ENCODE measurements at places on chromosomes 12 and 14.

DNA sequence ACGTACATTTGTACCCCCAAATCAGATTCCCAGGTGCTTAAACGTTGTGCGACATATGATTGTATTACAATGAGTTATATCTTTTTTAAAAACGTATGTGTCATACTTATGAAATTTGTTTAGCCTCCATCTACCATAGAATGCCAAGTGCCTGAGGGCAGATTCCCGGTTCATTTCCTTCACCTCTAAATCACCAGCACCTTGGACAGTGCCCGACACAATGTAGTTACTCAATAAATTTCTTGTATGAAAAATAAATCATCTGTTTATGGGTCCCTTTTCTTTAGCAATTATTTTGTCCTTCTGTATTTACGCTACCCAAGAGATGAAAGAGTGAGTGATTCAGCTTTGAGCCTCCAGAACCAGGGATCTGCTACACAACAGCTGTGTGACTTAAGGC, 157.4 kb downstream of the TBX5 start:
- DNase-seq: no peak

DNA sequence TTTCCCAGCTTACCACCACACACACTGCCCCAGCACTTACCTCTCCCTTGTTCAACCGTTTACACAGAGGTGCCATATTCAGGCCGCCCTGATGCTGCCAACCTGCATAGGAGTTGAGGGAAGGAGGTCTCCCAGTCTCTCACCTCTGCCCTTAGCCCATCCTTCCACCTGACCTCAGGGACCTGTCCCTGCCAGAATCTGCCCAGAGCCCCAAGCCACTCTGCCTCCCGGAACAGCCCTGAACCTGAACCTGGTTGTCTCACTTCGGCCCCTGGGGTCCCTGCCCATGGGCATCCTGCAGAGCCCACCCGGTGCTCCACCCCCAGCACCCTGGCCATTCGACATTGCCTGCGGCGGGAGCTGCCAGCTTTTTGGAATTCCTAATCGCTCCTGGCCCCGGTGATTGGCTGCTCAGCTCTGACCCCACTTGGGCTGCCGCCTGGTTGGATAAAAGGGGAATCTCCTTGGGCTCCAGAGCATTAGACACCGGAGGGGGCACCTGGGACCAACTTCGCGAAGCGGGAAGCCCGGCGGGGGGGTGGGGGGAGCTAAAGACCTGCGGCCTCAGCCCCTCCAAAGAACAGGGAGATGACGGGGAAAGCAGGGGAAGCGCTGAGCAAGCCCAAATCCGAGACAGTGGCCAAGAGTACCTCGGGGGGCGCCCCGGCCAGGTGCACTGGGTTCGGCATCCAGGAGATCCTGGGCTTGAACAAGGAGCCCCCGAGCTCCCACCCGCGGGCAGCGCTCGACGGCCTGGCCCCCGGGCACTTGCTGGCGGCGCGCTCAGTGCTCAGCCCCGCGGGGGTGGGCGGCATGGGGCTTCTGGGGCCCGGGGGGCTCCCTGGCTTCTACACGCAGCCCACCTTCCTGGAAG, at the start of gene VSX2:
Gene VSX2, plus strand, starts transcription at position 476 of the 874 bp plus-strand sequence. Its CDS starts 113 bp downstream, at position 589.
- DNase-seq: no peak

DNA sequence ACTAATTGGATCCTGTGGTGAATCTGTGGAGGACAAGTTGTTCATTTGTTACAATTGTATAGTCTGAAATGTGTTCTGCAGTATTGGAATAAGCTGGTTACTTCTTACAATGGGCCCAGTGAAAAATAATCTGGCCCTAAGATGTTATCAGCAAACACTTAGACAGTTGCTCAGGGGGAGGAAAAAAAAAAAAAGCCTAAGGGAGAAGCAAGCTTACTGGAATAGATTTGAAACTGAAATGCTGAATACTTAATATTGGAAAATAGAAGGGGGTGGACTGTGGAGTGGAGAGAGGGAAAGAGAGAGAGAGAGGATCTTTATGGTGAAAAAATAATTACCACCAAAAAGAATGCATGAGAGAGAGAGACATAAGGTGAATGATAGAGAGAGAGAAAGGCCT, 4.0 kb downstream of the FOXG1 start:
- DNase-seq: no peak

GRCh38 chr12:105237666-105238065, 1.7 kb upstream of the APPL2 start:
- DNase-seq: no peak

DNA sequence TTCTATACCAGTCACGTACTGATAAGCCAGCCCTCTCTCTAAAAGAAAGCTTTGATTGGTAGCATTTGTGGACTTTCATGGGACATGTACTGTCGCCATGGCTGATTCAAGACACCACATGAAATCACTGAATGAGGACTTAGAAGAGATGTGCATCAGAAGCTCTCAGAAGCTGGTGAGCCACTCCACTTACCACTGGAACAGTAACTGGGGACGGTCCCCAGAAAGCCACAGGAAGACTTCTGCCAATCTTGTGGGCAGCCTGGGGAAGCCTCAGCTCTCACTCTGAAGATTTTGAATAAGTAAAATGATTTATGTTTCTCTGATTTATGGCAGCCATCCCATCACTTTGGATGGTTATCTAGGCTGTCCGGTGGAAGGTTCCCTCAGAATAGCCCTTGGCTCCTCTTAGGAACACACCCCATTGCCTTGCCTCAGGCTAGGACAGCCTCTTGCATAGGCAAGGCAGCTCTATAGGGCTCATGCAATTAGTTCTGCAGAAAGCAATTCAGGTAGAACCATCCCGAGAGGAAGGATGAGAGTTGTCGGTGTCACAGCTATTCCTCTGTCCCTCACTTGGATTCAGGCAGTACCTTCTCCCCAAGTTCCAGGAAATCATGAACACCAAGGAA, 9.8 kb downstream of the DHRS1 start:
- no peak for DNase-seq

DNA sequence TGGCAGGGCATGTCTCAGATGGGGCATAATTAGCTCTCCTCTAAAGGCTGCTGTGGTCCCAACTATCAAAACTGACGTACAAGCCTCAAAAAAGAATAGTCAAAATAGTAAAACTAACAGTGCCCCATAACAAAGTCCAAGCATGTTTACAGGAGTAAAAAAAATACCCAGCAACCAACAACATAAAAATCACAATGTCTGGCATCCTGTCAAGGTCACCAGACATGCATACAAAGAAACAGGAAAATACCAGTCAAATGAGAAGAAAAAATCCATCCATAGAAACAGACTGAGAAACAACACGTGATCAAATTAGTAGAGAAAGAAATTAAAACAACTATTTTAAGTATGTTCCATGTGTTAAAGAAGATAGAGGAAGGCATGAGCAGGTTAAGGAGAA, 131.2 kb upstream of the C14orf180 start:
- DNase-seq: no peak

GRCh38 chr14:106309423-106309822, 783.0 kb downstream of the TMEM121 start:
- no peak for DNase-seq

DNA sequence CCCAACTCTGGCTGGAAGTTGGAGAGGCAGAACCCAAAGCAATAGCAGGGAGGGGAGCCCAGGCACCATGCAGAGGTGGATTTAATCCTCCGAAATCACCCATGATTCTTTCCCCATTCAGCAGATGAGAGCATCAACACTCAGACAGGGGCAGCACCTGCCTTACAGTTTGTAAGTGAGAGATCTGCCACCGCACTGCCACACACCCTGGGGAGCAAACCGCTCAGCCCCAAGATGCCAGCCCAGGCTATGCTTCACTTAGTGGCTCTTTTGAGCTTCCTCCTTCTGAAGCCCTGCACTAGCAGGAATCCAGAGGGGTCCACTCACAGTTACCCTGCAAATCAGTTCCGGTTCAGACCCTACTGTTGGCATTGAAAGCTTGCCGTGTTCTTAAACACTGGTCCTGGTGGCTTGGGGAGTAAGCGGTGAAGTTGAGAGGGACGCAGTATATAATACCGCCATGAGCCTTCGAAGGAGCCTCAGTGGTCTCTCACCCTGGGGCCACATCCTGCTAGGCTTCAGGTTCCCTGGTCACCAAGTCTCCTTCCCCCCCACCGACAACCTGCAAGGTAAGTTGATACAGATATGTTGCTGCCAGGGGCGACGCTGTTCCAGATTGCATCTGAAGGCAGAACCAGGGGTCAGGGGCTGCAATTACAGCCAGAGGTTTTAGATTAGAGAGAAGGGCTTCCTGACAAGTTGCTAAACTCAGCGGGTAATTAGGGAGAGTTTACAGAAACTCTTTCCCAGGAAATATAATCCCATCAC, 72.0 kb upstream of the CCND2 start:
- DNase-seq: no peak

GRCh38 chr12:4353785-4354208, 25.7 kb downstream of the FGF23 start:
- DNase-seq: no peak

- DNase-seq: no peak
Observed at GRCh38 chr14:34997762-34998161, 15.0 kb downstream of the SRP54 start.

DNA sequence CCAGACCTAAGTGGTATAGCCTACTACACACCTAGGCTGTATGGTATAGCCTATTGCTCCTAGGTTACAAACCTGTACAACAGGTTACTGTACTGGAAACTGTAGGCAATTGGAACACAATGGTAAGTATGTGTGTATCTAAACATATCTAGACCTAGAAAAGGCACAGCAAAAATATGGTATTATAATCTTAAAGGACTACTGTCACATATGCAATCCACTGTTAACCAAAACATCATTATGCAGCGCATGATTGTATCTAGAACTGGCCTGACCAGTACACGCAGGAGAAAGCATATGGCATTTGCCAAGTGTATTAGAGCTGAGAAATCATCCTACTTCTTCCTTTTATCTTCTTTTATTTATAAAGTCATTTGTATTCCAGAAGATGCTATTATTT, 75.5 kb downstream of the SLC8A3 start:
- DNase-seq: no peak

- DNase-seq: peak; percentile 64
Observed at GRCh38 chr12:126747530-126748149, 1519.3 kb upstream of the TMEM132C start.

- DNase-seq: no peak
Observed at GRCh38 chr12:117466677-117467362, 105.4 kb upstream of the NOS1 start.

GRCh38 chr12:96198965-96199364, 4.8 kb downstream of the ELK3 start:
- no peak for DNase-seq

GRCh38 chr14:67675219-67675582, 769 bp upstream of the VTI1B start:
- no peak for DNase-seq

- DNase-seq: peak; percentile 74
Observed at GRCh38 chr12:6778217-6778573, 5.9 kb downstream of the LAG3 start.

DNA sequence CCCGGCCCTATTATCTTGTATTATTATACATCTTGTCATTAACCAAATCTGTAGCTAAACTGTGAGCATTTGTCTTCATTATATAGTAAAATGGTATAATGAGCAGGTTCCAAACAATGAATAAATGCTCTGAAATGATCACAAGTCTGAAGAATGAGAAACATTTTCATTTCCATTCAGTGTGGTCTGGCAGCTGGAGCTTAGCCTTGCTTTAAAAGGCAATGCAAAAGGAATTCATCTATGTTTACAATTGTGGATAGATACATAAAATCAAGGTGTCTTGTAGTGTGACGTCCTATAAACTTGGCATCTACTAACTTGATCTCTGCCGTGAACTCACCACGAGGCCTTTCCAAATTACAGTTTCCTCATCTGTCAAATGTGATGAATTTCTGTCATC, 168.3 kb downstream of the RMST start:
- no peak for DNase-seq

- DNase-seq: no peak
Observed at GRCh38 chr14:24692382-24693352, 58.7 kb upstream of the GZMB start.

DNA sequence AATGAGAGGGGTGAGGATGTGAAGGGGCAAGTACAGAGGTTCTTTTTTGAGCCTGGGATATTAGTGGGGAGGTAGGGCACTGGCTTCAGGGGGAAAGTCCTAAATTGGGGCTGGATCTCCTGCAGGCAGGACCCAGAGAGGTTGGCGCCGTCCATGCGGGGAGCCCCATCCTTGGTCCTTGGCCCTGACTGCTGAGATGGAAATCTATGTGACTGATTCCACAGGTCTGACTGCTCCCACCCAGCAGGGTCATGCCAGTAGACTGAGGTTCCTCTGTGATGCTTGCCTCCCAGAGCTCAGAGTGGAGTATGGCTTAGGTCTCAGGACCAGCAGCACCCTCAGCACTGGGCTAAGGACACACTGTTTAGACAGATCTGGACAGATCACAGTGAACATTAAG, 988.6 kb upstream of the TMEM132C start:
- DNase-seq: no peak

GRCh38 chr12:101925935-101926334, 48.6 kb downstream of the DRAM1 start:
- no peak for DNase-seq

DNA sequence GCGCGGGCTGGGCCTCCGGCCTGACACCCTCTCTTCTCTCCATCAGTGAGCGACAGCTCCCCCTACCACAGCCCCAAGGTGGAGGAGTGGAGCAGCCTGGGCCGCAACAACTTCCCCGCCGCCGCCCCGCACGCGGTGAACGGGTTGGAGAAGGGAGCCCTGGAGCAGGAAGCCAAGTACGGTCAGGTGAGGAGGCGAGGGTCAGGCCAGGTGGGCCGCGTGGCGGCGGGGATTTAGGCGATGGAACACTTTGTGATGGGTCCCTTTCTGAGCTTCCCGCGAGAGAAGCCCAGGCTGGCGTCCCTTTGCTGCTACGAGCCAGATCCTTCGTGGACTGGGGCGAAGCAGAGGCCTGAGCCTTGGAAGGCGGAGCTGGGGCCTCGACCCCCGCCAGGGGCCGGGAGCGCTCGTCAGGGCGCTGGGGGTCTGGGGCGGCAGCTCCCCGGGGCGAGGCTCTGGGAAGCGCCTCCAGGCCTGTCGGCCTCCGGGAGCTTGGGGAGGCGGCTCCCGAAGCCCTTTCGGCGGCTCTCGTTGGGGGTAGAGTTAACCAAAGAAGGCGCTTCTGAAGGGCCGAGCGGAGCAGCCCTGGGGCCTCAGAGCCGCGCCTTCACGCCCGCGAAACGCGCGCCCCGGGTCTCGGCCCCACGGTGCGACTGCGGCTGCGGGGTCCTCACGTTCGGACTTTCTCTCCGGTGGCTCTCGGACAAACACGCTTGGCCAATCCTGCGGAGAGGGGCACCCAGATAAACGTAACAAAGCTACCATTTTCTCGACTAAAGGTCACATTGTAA, 5.0 kb downstream of the PAX9 start:
- DNase-seq: no peak

GRCh38 chr12:5493018-5493417, 61.1 kb downstream of the NTF3 start:
- no peak for DNase-seq

GRCh38 chr12:131147894-131148293, 194.2 kb downstream of the ADGRD1 start:
- DNase-seq: no peak

DNA sequence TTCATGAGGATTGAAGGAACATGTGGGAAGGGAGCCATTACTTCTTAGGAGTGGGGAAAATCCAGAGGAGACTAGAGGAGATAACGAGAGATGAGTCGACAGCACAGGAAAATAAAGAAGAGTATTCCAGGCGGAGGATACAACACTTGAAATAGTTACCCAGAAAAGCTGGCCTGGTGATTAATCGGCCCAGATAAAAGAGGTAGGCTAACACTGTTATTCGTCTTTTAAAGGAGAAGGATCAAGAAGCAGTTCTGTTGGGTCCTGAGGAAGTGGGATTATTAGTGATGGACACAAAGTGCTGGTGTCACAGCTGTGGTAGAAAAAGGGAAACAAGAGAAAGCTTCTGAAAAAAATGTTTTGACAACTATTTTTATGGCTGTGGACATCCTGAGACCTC, 425.3 kb downstream of the ZFP36L1 start:
- no peak for DNase-seq

Measured in adrenal gland (tissue), 19 donors.